ENCODE measurements at places on chromosomes 7 and 10.

DNA sequence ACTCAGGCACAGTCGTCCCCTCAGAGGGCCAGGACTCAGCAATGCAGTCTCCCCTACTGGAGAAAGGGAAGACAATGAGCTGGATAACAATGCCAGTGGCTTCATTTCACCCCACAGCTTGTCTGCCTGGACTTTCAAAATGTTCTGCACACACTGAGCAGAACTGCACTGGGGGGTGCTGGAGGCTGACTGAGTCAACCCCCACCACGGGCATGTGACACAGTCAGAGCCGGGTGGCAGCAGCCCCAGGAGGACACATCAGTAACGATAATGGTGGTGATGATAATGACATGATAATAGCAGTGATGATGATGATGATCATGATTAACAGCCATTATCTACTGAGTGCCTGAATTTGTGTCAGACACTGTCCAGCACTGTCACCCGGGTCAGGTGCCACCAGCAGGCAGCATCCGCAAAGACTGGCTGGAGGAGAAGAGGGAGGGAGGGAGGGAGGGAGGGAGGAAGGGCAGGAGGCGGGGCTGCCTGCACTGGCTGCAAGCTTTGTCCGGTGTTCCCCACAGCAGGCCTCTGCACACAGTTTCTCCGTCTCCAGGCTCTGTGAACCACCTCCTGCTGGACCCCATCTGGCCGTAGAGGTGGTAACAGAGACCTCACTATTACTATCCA is 67.4 kb downstream of the PLXNA4 start:
- no peak for DNase-seq

DNA sequence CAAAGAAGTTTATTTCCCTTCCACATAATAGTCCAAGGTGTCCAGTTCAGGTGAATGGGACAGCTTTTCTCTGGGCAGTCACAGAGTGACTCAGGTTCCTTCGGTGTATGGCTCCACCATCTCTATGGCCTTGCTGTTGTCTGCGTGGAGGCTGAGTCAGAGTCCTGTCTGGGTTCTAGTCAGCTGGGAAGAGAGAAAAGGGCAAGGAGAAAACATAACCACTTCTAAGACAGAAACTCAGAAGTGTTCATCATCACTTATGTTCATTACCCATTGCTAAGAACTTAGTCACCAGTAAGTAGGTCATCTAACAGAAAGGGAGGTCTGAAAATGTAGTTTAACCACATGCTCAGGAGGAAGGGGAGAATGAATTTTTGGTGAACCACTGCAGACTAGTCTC is 32.4 kb upstream of the CCDC7 start:
- DNase-seq: peak; percentile 57

- DNase-seq: no peak
These were observed 184.1 kb downstream of the CREB5 start for GRCh38 chr7:28596245-28596935.

GRCh38 chr7:151188252-151188542 is 1.1 kb upstream of the ASB10 start:
- DNase-seq: no peak

DNA sequence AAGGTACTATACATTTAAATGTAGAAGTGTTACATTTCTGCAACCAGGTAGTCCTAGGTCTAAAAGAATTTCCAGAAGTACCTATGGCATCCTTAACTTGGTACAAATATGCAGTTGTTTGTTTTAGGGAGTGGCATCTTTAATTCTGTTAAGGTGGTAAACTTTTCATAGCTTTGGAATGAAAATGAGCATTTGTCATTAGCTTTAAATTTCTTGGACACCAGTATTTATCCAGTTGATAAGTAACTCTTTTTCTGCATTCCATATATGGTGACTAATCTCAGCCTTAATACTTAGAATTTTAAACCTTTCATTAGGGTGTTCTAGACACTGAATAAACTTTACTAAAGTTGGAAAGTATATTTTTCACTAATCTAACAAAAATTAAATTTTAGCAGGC is 10.8 kb downstream of the SLF2 start:
- no peak for DNase-seq

DNA sequence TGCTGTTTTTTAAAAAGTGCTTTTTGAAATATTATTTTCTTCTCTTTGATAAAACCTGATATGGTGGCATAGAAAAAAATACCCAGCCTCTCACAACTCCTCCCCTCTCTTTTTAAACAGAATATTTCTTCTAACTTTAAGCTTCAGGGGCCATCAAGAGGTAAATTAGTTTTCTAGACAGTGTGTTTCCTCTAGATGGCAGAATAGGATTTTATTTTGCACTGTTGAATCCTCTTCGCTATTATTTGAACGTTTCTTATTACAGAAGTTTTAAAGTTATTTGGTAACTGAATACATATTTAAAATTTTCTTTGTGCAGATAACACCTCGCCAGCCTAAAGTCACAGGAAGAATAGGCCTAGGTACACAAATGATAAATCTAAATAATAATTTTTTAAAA is 30.3 kb downstream of the ARL5B start:
- no peak for DNase-seq

DNA sequence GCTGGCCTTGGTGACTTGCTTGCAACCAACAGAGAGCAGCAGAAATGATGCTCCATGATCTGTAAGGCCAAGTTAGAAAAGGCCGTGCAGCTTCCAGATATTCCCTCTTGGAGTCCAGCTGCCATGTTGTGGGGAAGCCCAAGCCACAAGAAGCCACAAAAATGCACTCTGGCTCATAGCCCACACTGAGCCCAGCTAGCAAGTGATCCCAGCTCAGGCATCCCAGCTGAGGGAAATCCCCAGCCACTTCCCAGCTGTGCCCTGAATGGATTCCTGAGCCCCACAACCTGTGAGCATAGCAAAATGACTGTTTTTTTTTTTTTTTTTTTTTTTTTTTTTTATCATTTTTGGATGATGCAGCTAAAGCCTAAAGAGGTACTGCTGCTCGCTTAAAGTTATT is 11.1 kb upstream of the SDK1 start:
- no peak for DNase-seq

- no peak for DNase-seq
These were observed 8.0 kb upstream of the PKD1L1 start for GRCh38 chr7:47956220-47956619.

- DNase-seq: no peak
These were observed 180.6 kb downstream of the DOCK4 start for GRCh38 chr7:112025556-112025955.

DNA sequence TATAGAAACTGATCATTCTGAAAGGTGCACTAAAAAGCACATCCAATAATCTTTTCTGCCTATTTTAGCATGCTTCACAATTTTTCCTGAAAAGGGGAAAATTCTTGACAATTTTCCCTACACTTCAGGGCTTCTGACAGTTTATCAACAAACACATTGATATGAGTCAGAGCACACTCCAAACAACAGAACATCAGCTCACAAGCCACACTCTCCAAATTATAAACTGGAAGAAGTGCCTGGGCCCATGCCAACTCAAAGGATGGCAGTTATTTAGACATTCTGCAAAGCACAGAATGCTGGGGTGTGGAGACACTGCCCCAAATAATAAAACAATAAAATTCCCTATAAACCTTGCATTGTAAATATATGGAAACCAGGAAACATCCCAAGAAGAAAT is 90.8 kb downstream of the ELAPOR2 start:
- DNase-seq: no peak

DNA sequence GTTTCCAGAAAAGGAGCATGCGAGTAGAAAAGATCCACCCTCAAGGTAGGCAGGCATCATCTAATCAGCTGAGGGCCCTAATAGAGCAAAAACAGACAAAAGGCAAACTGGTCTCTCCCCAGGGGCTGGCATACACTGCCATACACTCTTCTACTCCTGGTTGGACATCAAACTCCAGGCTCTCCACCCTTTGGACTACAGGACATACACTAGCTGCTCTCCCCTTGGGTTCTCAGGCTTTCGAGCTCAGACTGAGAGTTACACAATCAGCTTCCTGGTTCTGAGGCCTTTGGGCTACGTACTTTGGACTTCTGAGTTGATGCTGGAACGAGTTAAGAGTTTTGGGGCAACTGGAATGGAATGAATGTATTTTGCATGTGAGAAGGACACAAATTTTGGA is 50.9 kb upstream of the TM9SF3 start:
- no peak for DNase-seq

DNA sequence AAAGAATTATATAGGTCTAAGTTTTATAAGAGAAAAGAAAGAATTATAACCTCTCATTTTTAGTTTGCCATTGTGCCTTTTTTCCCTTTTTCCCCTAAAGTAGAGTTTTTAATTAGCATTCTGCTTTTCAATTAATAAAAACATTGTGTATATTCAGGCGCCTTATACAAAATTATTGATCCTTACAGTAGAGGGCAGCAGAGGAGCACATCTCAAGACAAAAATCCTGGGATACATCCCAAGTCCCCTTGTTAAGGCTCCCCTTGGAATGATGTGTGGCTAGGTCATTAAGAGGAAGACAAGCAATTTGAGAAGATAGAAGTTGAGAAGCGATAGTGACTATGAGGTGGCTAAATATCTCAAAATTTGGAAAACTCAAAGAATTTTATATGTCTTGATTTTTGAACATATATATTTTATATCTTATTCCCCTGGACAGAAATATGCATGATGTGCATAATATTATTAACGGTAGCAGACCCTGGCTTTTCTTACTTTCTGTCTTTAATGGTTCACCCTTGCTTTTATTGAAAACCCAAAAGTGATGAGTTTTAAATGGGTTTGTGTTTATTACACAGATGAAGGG is 19.1 kb upstream of the TPK1 start:
- peak; percentile 6 for DNase-seq

DNA sequence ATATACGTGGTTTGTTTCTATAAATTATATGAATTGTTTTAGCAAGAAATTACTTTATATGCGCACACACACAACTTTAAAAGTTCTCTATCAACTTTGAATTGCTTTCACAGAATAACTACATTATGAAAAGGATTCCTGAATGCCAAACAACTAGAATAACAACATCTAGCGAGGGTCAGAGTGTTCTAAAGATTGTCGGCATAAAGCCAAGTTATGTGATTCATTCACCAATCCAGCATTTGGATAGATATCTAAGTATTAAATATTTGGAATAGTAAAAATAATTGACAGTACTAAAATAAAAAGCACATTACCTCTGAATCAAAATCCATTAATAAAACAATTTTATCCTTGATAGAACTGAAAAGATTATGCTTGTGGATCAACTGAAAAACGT is 125.3 kb upstream of the AMPH start:
- DNase-seq: no peak

- no peak for DNase-seq
These were observed 4.7 kb upstream of the HGF start for GRCh38 chr7:81774551-81774950.

- no peak for DNase-seq
These were observed 220.5 kb downstream of the CDK14 start for GRCh38 chr7:90816511-90817142.

- no peak for DNase-seq
These were observed 855 bp downstream of the YME1L1 start for GRCh38 chr10:27153329-27153728.

- no peak for DNase-seq
These were observed 168.4 kb upstream of the IMMP2L start for GRCh38 chr7:111730476-111731300.

DNA sequence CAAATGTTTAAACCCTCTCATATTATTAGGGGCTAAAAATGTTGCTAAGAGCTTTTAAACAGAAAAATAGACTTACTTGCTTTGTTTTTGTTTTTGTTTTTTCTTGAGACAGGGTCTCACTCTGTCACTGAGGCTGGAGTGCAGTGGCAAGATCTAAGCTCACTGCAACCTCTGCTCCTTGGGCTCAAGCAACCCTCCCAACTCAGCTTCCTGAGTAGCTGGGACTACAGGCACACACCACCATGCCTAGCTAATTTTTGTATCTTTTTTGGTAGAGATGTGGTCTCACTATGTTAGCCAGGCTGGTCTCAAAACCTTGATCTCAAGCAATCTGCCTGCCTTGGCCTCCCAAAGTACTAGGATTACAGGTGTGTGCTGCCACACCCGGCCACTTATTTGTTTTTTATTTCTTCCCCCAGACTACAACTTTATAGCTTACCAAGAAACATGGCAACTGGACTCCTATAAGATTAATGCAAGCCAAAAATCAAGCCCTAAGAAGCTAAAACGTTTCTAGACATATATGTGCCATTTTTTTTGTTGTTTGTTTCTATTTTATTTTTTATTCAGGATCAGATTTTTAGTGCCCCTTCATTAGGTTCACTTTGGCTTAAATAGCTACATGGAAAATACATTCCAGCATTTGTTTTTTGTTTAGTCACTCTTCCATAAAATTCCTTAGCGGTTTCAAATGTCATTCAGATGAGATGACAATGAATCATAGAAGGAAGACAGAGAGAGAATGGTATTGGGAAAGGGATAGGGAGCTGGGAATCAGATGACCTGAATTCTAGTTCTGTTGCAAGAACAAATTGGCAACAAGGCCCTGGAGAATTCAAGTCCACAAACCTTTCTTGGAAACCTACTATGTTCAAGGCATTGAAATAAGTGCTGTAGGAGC is 163.4 kb upstream of the MKLN1 start:
- DNase-seq: no peak

GRCh38 chr7:40538281-40538680 is 403.5 kb downstream of the SUGCT start:
- no peak for DNase-seq

GRCh38 chr10:104614245-104614831 is 26.8 kb upstream of the SORCS3 start:
- peak; percentile 15 for DNase-seq

DNA sequence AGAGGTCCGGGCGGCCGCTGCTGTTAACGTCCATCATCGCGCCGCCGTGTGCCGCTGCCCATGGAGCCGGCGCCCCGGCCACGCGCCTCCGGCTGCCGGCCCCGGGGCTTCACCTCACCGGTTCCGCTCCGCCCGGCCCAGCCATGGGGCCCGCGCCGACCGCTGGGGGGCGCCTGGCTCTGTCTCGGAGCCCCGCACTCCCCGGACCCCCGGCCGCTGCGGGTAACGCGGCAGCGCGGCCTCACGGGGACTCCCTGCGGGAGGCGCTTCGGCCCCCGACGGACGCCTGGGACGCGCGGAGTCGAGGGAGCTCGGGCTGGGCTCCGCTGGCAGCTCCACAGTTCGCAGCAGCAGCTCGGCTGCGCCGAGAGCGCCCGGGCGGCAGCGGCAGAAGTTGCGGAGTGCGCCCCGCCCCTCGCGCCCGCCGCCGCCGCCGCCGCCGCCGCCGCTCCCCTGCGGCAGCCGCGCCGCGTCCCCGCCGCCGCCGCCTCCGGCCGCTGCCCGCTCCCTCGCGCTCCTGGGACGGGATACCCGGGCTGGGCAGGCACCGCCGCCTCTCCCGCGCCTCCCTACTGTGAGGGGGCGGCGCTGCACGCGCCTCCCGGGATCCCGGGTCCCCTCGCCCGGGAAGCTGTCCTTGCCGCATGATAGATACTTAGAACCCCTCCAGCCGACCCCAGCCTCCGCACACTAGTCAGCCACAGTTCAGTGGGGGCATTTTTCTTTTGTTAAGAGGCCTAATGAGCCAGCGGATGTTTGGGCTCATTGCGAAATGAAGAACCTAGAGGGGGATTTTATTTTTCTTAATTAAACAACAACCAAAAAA is at the start of gene HTR7:
HTR7 (minus strand) TSS at position 405 of the 826 bp plus-strand sequence; CDS start at position 37, 368 bp downstream.
- DNase-seq: peak; percentile 34

Data from CD4-positive, alpha-beta T cell treated with Interleukin-4 for 4 hours (primary cell).